PC-9 (cell line): ENCODE measurements at places on chromosomes 12 and 14. TPM values are rescaled to one million over a fixed set of nuclear protein-coding genes. Genes with fewer than 3 reads are reported as not detected.

CD163 gene
- total RNA-seq = not detected in 2 replicates

NUP107 gene
- 75.7 and 84.9 TPM in 2 replicates for total RNA-seq

GRIP1 gene
- total RNA-seq = 16.0 and 27.1 TPM in 2 replicates

KLRG1 gene
- 0.90 and 1.8 TPM in 2 replicates for total RNA-seq

CLEC4C gene
- total RNA-seq = not detected in 2 replicates

FAM222A gene
- total RNA-seq = 2.3 and 3.1 TPM in 2 replicates

KRT78 gene
- total RNA-seq = 1.5 and 1.7 TPM in 2 replicates

RFX4 gene
- total RNA-seq = not detected in 2 replicates

TAS2R43 gene
- total RNA-seq = 1.1 and 1.5 TPM in 2 replicates

CEBPE gene
- not detected in 2 replicates for total RNA-seq

IL25 gene
- not detected in 2 replicates for total RNA-seq

GRCh38 chr14:75944607-75945241 lies 37.1 kb downstream of the TGFB3 start:
- H3K27me3 ChIP-seq = no peaks in the 10 kb centered on the region
- H3K4me1 ChIP-seq = no peaks in the 10 kb centered on the region
- no peak overlapping the region for H3K4me3 ChIP-seq
- no peak overlapping the region for H3K27ac ChIP-seq
- DNase-seq = no peak

DNA sequence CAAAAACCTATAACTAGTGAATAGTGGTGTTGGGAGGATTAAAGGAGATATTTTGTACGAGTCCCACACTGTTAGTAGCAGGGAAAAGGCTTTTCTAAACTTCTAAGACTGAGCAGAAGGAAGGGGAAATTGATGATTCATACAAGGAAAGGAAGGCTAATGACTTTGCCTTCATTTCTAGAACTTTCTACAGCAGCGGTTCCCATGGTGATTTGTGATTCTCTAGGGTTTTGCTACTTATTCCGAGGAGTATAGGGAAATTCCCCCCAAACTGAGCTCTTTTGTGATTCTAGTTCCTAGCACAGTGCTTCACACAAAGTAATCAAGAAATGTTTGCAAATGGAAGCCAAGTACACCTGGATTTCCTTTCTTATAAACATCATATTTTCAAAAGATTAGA lies 23.8 kb upstream of the PWP1 start:
- no peak for DNase-seq
- no peaks in the 10 kb centered on the region for H3K4me1 ChIP-seq
- H3K4me3 ChIP-seq = no peak overlapping the region
- H3K27me3 ChIP-seq = no peaks in the 10 kb centered on the region

GRCh38 chr14:83568141-83568540 lies 1961.8 kb upstream of the FLRT2 start:
- H3K27ac ChIP-seq = no peak overlapping the region
- H3K4me3 ChIP-seq = no peak overlapping the region
- H3K36me3 ChIP-seq = no peaks in the 10 kb centered on the region
- H3K27me3 ChIP-seq = no peaks in the 10 kb centered on the region

DNA sequence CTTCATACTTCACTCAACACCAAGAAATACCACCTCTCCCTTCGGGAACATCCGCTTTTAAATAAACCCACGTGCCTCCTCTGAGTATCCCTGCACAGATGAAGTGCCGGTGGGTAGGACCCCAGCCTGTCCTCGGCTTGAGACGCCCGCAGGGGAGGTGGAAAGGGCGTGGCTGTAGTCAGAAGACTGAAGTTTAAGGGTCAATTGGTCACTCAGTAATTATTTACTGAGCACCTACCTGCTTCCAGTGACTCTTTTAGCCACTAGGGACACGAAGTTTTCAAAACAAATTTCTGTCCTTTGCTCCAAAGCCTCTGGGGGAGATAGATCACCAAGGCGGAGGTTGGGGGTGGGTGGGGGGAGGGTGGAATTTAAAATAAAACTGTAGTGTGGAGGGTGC lies 309.4 kb downstream of the VRK1 start:
- peaks cover 14% of the 10 kb centered on the region; the same call in 1 of the 2 replicates for H3K4me1 ChIP-seq
- H3K27me3 ChIP-seq = no peaks in the 10 kb centered on the region
- no peak for DNase-seq

DNA sequence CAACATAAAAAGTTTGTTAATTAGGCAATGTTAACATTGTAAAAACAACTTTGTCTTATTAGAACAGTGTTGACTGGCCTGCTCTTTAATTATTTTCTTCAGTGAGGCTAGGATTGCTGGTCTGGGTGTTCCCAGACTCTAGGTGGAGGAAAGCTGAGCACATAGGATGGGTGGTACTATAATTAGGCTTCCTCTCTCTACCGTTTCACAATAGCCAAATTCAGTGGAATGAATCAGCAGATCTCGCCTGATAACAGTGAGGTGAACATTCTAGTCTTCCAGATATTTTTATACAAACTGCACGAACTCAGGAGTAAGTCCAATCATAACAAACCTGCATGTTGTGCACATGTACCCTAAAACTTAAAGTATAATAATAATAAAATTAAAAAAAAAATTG lies 11.9 kb downstream of the PTGDR start:
- H3K27ac ChIP-seq = no peak overlapping the region
- H3K4me3 ChIP-seq = no peak overlapping the region
- DNase-seq = peak; percentile 18
- H3K36me3 ChIP-seq = no peaks in the 10 kb centered on the region
- H3K4me1 ChIP-seq = peaks cover 12% of the 10 kb centered on the region

GRCh38 chr12:104698871-104699270 lies 242.1 kb downstream of the CHST11 start:
- no peak for DNase-seq
- no peaks in the 10 kb centered on the region for H3K27me3 ChIP-seq
- H3K36me3 ChIP-seq = no peaks in the 10 kb centered on the region
- H3K4me3 ChIP-seq = no peak overlapping the region

GRCh38 chr12:68638171-68638570 lies 27.5 kb downstream of the RAP1B start:
- H3K4me1 ChIP-seq = peaks cover 13% of the 10 kb centered on the region
- no peak overlapping the region for H3K27ac ChIP-seq

GRCh38 chr12:120843472-120843871 lies 60.7 kb downstream of the SPPL3 start:
- H3K36me3 ChIP-seq = no peaks in the 10 kb centered on the region
- H3K4me3 ChIP-seq = no peak overlapping the region
- H3K27ac ChIP-seq = no peak overlapping the region
- no peaks in the 10 kb centered on the region for H3K27me3 ChIP-seq

DNA sequence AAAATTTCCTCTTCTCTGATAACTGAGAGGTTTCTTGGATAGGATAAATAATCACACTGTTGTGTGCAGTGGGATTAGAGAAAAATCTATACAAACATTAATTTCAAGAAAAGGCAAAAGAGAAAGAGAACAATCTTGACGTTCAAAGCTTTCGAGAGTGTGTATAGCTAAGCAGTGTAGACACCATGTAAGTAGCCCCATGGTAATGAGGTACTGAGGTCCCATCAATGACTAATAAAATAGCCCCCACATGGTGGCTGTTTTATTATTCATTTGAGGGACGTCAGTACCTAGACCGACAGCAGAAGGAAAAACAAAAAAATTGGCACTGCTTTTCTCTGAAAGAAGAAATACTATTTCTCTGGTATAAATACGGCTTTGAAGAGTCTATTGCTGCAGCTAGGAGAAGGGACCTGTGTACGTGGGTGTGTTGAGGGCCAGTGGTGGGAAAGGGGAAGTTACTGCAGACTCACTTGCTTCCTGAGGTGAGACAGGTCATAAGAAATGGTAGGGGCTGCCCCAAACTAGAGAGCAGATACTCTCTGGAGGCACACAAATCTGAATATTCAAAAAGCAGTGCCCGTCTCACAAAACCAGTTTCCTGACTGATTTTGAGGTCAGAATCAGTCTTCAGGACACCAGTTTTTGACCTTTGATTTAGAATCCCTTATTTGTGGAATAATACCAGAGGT lies 339.8 kb downstream of the EMP1 start:
- H3K27me3 ChIP-seq = no peaks in the 10 kb centered on the region
- no peak overlapping the region for H3K4me3 ChIP-seq
- no peaks in the 10 kb centered on the region for H3K36me3 ChIP-seq
- DNase-seq = no peak

GRCh38 chr12:108198043-108198442 lies 69.0 kb downstream of the WSCD2 start:
- no peak for DNase-seq
- no peak overlapping the region for H3K27ac ChIP-seq
- H3K27me3 ChIP-seq = peaks cover 5% of the 10 kb centered on the region; the same call in 1 of the 2 replicates
- H3K36me3 ChIP-seq = no peaks in the 10 kb centered on the region
- H3K4me1 ChIP-seq = no peaks in the 10 kb centered on the region

DNA sequence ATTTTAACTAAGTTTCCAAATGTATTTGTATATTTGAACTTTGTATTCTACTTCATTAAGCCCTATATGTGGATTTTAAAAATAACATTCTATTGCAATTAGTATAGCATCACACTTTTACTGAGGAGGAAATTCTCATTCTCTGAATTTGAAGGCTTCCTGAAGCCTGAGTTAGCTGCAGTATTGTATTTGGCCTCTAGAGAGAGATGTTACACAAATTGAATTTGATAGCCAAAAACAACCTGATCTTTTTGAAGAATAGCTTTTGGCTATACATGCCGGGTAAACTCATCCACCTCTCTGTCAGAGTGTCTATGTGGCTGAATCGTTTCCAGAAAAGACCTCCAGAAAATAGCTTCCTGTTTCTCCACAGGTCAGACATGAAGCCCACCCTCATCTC lies 316.5 kb upstream of the OR4E1 start:
- H3K4me1 ChIP-seq = no peaks in the 10 kb centered on the region
- no peaks in the 10 kb centered on the region for H3K27me3 ChIP-seq
- no peak for DNase-seq
- H3K36me3 ChIP-seq = no peaks in the 10 kb centered on the region

GRCh38 chr14:90344331-90345238 lies 12.8 kb upstream of the NRDE2 start:
- no peaks in the 10 kb centered on the region for H3K4me1 ChIP-seq
- H3K27me3 ChIP-seq = no peaks in the 10 kb centered on the region
- H3K4me3 ChIP-seq = no peak overlapping the region
- no peaks in the 10 kb centered on the region for H3K36me3 ChIP-seq
- DNase-seq = no peak

DNA sequence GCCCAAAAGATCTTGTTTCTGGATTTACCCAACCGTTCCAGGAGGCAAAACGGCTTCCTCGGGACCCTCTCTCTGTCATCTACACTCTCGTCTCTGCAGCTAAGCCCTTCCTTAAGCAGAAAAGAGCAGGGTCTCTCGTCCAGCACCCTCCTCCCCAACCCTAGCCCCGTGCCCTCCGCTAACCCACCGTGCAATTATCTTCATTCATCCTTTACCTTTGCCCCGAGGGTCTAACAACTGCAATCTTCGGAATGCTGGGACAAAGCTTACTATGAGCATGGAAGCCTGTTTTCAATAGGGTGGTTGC lies 276 bp upstream of the BMAL2 start:
- no peaks in the 10 kb centered on the region for H3K36me3 ChIP-seq
- peaks cover 63% of the 10 kb centered on the region for H3K4me1 ChIP-seq
- no peaks in the 10 kb centered on the region for H3K27me3 ChIP-seq
- peak overlapping the region; percentile 93 for H3K27ac ChIP-seq

GRCh38 chr14:61499991-61500390 lies 178.6 kb downstream of the PRKCH start:
- no peak overlapping the region for H3K27ac ChIP-seq
- H3K4me3 ChIP-seq = no peak overlapping the region
- DNase-seq = no peak
- H3K27me3 ChIP-seq = no peaks in the 10 kb centered on the region
- H3K36me3 ChIP-seq = no peaks in the 10 kb centered on the region; the same call in 1 of the 2 replicates

- H3K27ac ChIP-seq = no peak overlapping the region
- no peaks in the 10 kb centered on the region for H3K36me3 ChIP-seq
- no peak overlapping the region for H3K4me3 ChIP-seq
These were observed 2.7 kb upstream of the TRAF3 start for GRCh38 chr14:102774391-102775153.

GRCh38 chr12:65560286-65560685 lies 264.0 kb upstream of the HMGA2 start:
- peaks cover 17% of the 10 kb centered on the region for H3K4me1 ChIP-seq
- H3K27me3 ChIP-seq = no peaks in the 10 kb centered on the region
- no peak overlapping the region for H3K27ac ChIP-seq
- no peak overlapping the region for H3K4me3 ChIP-seq

DNA sequence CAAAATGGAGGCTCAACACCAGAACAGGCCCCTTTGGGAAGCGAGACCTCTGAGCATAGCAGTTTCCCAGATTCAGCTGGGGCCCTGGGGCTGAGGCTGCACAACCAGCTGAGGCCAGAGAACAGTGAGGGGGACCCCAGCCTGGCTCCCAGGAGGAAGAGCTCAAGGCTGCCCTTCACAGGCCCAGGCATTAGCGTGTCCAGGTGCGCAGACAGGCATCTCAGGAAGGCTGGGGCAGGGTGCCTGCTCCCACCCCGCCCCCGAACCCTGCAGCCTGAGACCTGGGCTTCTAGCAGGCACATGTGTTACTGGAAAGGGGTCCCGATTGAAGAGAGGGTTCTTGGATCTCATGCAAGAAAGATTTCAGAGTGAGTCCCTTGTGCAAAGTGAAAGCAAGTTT lies 27.2 kb downstream of the CALM1 start:
- no peaks in the 10 kb centered on the region for H3K36me3 ChIP-seq
- no peaks in the 10 kb centered on the region for H3K27me3 ChIP-seq
- H3K4me1 ChIP-seq = peaks cover 8% of the 10 kb centered on the region
- no peak for DNase-seq
- no peak overlapping the region for H3K4me3 ChIP-seq

DNA sequence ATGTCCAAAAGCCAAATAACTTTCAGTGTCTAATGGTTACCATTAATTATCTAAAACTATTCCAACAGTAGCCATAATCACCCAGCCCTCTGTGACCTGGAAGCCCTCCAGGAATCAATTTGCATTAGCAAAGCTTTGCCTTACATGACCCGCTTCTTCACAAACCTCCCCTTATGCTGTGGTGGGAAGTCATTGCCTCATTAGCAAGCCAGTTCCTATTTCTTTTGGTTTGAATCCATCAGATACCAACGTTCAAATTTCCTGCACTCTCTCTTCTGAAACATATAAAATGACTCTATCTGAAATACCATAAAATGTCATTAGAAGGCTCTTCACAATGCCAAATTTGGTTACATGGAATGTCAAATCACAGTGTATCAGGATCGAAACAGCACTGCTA lies 268.3 kb upstream of the PRKD1 start:
- H3K4me1 ChIP-seq = no peaks in the 10 kb centered on the region
- H3K27ac ChIP-seq = no peak overlapping the region
- H3K4me3 ChIP-seq = no peak overlapping the region
- DNase-seq = no peak
- no peaks in the 10 kb centered on the region for H3K27me3 ChIP-seq

GRCh38 chr12:103348935-103349334 lies 146.8 kb downstream of the C12orf42 start:
- H3K4me1 ChIP-seq = no peaks in the 10 kb centered on the region
- H3K36me3 ChIP-seq = no peaks in the 10 kb centered on the region
- DNase-seq = no peak
- no peak overlapping the region for H3K27ac ChIP-seq
- H3K4me3 ChIP-seq = no peak overlapping the region
- H3K27me3 ChIP-seq = 0 out of 2 replicates have a peak, but pooled peaks cover 5% of the 10 kb centered on the region

- peaks cover 46% of the 10 kb centered on the region for H3K36me3 ChIP-seq
- H3K27ac ChIP-seq = no peak overlapping the region
- no peak overlapping the region for H3K4me3 ChIP-seq
- peaks cover 40% of the 10 kb centered on the region for H3K4me1 ChIP-seq
These were observed 9.6 kb downstream of the ACTN1 start for GRCh38 chr14:68969278-68970033.

- H3K4me3 ChIP-seq = no peak overlapping the region
- H3K36me3 ChIP-seq = no peaks in the 10 kb centered on the region
- H3K27me3 ChIP-seq = no peaks in the 10 kb centered on the region
- H3K27ac ChIP-seq = no peak overlapping the region
- no peaks in the 10 kb centered on the region for H3K4me1 ChIP-seq
- no peak for DNase-seq
These were observed 24.2 kb downstream of the PTPRO start for GRCh38 chr12:15346488-15346887.
